ENCODE measurements at places on chromosomes 5 and 9.

DNA sequence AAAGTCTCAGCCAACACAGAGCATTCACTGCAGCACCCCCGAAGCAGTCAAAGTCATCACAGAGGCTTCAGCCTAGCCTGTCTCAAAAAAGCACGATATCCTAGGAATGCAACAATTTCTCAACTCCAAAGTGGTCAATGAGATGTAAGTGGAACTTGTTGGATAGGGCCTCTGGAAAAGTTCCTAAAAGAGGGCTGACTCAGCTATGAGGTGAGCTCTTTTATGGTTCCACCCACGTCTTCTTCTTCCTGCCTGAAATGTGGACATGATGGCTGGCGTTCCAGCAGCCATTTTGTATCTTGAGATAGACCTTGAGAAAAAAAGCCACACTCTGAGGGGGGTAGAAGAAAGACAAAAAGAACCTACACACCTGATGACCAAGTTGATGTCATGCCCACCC, 32.5 kb upstream of the TRIO start:
- DNase-seq, result no peak

DNA sequence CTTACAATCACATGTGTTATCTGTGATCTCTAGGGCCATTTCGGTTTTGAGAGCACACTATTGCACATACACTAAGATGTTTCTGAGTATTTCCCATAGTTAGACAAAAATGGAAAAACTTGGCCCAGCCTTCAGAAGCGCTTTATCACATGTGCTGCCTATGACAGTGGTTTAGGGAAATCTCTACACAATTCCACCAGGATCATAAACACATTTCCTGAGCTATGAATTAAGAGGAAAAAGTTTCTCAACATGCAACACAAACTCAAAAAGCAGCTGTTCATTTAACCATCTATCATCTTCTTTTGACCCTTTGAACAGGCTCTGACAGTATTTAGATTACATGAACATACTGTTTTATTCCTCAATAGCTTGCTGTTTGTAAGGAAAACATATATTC, 15.1 kb downstream of the FGF1 start:
- no peak for DNase-seq

DNA sequence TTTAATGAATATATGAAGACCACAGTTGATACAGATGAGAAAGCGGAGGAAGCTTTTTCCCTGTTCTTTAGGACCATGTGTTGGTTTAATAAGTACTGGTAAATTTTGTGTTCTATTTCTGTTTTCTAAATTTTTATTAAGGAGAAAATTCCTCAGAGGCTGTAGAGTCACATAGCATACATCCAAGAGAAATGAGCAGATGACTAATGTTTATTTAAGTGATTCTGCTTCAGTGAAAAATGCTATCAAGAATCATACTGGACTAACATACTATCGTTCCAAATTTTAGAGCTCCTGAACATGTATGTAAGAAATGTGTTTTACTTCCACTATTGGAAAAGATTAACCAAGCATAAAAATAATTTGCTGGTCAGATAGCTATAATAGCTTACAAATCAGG, 115.0 kb downstream of the KIAA1958 start:
- DNase-seq, result no peak

- no peak for DNase-seq
These were observed 122.6 kb downstream of the APBA1 start for GRCh38 chr9:69549310-69550202.

- no peak for DNase-seq
These were observed 521.7 kb downstream of the RAB3C start for GRCh38 chr5:59104400-59105127.

DNA sequence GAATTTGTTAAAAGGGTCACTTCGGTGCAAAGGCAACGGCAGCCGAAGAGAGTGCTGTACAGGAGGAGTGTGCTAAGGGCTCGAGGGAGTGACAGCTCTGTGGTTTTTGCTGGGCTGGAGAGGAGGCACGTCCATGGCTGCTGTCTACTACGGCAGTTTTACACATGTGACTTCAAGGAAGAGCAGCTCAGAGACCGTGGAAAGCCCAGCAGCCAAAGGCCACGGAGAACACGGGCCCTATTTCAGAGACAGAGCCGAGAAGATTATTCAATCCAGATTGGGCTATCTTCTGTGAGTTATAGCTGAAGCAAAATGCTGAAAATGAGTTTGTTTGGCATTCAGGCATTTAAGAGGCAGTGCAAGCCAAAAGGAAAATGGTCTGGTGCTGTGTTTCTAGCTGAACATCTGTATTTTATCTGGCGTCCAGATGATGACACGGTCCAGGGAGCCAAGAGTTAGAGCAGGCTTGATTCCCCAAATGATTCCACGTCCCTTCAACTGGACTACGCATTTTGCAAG, 96.4 kb downstream of the RFK start:
- no peak for DNase-seq

- no peak for DNase-seq
These were observed 309.8 kb upstream of the RGMB start for GRCh38 chr5:98463676-98464075.

DNA sequence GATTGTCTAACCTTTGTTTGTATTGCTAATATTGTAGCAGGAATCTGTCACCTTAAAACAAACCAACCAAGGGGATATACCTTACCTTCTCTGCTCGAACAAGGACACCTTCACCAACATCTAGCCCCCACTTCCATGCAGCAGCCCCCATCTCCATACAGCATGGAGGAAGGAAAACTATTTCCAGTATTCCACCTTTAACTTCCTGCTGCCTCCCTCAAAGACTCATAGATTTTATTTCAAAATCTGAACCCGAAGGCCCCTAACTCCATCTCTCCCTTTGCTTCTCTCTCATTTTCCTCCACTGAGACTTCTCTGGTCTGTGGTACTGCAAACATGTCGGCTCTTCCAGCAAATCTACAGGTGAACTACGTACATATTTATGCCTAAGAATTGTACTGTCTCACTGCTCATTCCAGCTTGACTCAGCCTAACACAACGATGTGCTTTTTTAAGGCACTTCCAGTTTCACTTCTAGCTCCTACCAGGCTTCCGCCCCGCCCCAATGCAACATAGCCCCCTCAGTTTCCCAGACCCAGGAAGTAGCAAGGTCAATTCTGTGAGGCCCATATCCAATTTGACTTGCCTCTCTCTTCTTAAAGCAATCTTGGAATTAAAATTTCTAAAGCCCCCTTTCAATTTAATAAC, 70.7 kb upstream of the RNF38 start:
- DNase-seq, result no peak

GRCh38 chr5:90802474-90803317, 244.1 kb downstream of the ADGRV1 start:
- no peak for DNase-seq

DNA sequence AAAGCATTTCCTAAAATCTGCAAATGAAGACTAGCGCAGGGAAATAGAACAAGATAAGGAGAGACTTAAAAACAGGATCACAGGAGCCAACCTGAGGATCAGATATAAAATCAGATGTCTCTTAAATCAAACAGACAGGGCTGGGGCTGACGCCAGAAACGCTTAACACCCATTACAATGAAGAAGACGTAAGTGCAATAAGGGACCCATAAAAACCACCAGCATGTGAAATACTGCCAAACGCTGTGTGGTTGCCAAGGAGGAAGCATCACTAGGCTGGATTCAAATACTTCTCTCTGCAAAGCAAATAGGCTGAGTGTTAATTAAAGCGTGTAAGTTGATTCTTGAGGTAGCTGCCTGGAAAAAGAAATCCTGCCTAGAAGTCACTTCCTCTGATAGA, 74.4 kb upstream of the ATP10B start:
- no peak for DNase-seq

GRCh38 chr9:8633784-8634183, 834.2 kb upstream of the DMAC1 start:
- no peak for DNase-seq

DNA sequence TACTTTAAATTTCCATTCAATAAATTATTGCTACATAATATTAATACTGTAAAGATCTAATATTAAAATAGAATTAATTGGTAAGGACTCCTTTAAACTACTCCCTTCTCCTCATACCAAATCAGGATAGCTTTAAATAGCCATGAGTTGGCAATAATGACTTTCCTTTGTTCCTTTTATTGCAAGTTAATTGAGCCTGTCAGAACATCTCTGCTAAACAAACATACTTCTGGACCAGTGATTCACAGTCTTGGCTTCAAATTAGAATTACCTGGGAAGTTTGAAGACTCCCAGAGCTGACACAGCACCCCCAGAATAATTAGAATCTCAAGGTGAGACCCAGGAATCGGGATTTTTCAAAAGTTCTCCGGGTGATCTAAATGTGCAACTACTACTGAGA, 18.7 kb downstream of the C5orf58 start:
- DNase-seq, result no peak

DNA sequence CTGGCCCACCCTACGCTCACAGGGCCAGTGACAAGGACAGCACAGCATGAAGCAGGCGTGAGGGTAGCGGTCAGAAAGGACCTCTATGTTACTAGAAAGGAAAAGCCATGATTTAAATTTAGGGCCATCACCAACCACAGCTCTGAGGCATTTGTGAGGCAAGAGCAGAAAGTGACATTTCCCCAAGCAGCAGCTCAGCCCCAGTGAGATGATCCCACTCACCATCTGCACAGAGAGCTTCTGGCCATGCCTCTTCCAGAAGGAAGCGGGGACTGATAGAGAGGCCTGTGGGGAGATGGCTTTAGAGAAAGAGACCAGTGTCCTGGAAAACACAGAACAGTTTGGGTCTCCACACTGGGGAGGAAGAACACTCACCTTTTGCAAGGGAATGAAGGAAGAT, 413.9 kb downstream of the SPOCK1 start:
- no peak for DNase-seq

GRCh38 chr5:173333925-173334661, 5.9 kb upstream of the STC2 start:
- DNase-seq, result no peak

DNA sequence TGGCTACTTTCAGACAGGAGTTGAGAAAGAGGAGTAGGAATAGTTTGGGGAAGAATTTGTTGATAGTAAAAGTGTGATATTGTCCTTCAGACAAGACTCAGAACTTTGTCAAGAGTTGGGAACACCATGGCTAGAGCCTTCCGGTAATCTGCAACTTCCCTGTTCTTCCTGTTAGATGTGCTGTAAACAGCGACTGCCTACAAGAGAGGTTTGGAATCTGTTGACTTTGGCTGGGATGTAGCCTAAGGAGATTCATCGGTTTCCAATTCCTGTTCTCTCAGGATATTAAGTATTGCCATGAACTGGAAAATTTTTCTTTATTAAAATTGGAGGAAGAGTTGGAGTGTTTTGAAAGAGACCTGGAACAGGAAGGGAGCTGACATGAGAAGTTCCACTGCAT, 43.9 kb downstream of the ARHGAP26 start:
- no peak for DNase-seq

DNA sequence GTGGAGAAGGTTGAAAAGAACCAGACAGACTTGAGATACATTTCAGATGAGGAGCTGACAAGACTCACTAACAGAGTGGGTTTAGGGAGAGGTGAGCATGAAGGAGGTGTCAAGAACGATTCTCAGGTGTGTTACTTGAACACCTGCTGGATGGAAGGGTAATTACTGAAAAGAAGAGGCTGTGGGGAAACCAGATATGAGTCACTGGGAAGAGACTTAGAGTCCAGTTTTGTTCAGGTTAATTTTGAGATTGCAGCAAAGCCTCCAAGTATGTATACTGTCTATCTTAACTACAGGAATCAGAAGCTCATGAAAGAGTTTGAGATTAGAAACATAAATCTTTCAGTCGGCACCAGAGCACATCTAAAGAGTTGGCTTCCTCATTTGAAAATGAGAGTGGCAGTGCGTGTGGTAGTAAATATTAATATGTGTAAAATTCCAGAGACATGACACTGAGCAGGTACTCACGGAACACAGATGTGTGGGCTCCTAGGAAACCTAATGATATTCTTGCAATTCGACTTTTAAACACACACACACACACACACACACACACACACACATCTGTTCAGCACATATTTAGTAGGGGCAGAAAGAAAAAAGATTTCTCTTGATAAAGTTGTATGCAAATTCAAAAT, 197.1 kb downstream of the CDH18 start:
- DNase-seq, result no peak

DNA sequence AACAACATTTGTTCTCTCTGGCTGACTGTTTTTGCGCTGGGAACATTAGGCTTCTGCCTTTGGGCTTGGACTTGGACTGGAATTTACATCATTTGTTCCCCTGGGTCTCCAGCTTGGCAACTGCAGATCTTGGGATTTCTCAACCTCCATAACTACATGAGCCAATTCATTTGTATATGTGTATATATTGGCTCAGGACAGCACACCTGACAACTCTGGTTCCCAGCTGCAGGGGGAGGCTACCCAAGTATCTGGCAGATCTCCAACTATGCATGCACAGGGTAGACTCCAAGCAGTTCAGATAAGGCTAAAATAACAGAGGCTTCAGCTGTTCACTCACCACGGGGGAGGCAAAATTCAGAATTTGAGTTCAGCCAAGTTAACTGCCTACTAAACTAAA, 31.6 kb upstream of the F2RL1 start:
- DNase-seq, result no peak

DNA sequence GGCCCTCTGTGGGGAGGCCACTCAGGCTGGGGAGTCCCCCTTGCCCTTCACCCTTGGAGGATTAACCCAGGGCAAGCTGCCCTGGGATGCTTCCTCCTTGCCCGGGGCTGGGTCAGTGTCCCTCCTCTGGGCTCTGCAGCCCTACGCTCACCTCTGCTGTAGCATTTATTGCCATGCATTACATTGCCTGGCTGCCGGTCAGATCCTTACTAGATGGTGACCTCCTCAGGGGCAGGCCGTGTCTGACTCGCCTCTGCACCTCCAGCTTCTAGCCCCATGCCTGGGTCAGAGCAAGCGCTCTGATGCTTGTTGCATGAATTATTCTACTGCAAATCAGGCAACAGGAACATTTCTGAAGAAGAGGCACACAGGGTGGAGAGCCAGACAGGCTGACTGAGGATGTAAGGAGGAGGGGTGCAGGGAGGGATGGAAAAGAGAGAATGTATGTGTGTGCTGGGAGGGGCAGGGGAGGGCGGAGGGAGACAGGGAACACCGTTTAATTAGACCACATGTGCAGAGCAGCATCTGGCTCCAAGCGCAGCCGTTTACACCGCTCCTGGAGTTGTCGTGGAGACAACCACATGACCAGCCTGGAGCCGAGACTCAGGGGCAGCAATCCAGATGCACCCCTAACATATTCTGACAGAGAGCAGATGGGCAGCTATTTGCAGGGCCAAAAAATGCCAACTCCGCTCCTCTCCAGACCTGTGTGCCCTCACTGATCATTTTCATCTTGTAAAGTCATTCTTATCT, 117.0 kb downstream of the CRB2 start:
- no peak for DNase-seq

DNA sequence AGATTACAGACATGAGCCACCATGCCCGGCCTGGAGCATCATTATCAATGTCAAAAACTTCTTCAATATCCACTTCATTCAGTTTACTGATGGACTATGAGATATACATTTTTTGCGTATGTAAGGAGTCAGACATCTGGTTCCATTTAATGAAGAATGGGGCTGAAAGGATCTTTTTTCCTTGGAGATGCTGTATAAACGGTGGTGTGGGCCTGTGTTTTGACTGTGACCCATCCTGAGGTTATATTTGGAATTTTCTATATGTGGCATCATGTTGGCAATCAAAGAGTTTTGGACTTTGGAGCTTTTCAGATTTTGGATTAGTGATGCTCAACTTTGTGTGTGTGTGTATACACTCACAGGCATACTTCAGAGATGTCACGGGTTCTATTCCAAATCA, 85.7 kb upstream of the FBXL17 start:
- no peak for DNase-seq
